ENCODE measurements at places on chromosomes 3 and 15.

DNA sequence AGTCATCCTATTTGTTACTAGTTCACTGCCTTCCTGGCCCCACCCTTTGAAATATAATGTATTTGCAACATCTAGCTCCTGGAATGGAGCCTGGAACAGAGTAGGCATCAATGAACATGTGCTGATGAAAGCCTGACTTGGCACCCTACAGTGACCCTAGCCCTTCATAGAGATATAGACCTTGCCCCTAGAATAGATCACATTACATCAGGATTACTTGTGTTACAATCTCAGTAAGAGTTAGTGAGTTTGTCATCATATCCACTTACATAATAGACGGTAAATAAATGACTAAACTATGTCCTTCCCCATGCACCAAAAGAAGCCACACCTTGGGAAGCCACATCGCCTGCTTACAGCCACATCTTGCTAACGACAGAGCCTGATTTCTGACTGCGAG, 110.5 kb upstream of the WNT5A start:
- DNase-seq, result no peak

DNA sequence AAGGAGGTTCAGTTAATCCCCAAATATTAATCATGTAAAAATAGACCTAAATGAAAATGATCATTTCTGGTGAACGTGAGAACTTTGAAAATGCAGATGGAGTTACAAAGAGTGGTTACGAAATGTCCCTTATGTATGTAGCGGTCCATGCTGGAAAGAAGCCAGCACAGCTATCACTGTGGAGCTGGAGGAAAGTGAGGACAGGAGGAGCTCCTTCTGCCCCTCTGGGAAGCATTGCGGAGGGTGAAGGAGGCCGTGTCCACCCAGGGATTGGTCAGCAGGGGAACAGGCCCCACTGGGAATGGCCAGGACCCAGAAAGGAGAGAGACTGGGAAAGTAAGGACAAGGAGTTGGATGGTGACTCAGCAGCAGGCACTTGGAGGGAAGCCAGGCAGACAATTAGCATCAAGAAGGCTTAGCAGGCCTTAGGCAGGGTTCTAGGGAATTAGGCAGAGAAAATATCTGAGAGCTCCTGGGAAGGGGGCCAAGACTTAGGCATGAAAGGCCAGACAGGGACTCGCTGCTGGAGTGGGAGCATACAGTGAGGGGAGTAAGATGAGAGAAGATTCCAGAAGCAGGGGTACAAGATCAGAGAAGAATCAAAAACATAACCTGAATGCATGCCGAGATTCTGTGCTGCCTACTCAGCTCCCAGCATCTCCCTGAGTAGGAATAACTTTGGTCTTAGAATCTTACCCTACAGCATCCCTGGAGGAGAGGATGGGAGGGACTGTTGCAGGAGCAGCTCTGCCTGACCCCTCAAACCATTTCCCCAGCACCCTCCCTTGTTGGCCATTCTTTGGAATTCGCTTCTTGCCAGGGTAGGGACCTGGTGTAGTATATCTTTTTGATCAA, 171.0 kb upstream of the UMPS start:
- DNase-seq, result peak; percentile 89

GRCh38 chr15:96218623-96219455, 111.7 kb upstream of the NR2F2 start:
- DNase-seq, result no peak

- no peak for DNase-seq
Observed at GRCh38 chr3:169345662-169346331, 317.7 kb downstream of the MECOM start.

GRCh38 chr3:101567528-101568317, 6.1 kb downstream of the TRMT10C start:
- no peak for DNase-seq

- DNase-seq, result no peak
Observed at GRCh38 chr3:156206157-156206556, 85.8 kb downstream of the KCNAB1 start.

- no peak for DNase-seq
Observed at GRCh38 chr15:60635507-60636352, 156.8 kb upstream of the ICE2 start.

- no peak for DNase-seq
Observed at GRCh38 chr3:31288641-31289100, 244.1 kb upstream of the STT3B start.

DNA sequence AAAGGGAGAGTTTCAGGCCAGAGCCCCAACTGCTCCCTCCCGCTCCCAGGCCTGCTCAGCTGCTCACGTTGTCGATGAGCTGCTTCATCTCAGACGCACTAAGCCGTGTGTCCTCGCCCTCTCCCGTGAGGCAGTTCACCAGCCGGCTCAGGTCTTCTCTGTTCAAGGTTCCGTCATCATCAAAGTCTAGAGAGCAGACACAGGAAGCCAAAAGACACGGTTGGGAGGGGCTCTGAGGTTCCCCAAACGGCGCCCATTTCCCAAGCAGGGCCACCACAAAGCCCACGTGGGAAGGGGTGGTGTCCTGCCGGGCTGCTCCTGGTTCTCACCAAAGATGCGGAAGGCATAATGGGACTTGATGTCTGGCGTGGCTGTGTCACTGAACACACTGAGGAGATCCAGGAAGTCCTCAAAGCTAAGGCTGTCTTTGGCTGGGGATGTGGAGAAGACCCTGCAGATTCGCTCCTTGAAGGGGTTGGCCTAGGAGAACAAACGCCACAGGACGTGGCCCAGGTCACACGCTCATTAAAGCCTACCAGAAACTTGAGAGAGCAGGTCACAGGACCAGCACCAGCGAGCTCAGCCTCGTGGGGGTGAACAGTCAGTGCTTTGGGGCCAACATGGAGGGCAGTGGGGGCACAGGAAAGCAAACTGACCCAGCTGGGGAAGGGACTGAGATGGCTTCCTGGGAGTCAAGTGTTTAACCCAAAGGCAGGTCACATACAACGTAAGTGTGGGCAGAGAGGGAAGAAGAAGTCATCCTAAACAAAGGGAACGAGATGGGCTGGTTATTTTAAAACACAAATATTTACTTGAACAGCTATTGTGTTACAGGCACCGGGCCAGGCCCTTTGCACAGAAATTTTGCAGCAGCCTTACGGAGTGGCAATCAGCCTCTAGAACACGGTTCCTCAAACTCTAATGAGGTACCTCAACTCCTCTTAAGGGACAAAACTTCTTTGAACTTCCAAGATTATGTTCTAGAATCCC, 2.4 kb downstream of the CIB1 start:
- no peak for DNase-seq

- no peak for DNase-seq
Observed at GRCh38 chr15:92707880-92708551, 52.4 kb upstream of the FAM174B start.

DNA sequence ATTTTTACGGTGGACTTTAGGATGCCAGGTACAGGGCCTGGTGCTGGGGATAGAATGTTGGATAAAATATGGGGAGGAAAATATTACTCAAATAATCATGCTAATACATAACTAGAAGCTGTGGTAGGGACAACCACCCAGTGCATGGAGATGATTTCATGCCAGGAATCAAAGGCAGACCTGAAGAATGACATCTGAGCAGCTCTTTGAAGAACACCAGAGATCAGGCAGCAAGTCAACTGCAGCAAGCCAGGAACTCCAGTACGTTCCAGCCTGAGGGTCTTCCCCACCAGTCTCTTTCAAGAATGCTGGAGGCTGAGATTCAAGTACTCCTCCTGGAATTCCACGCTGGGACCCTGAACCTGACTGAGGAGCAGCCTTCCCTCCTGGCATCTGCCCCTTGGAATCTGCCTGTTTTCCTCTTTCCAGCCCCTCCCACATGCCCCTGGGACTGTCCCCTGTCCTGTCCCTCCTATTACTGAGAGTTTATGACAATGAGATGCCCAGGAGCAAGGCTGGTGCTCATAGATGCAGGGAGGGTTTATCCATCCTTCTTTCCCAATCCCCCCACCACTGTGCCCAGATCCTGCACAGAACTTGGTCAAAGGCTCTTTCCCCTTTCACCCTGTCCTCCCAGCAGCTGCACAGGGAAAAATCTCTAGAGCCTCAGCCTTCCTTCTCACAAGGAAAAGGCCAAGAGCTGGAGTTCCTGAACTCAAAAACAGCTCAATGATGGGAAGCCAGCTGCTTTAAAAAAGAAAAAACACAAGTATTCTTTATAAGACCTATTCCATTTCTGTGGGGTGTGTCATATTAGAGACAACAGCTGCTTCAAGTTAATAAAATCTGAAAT, 68.0 kb downstream of the PDZRN3 start:
- no peak for DNase-seq

Measured in NCI-H1092 treated with DMSO at 0.1 percent for 48 hours (cell line).